ENCODE measurements at places on chromosomes 13 and 19.
A peak's percentile ranks its signal among the peaks of the same experiment; 100 is the strongest.

DNA sequence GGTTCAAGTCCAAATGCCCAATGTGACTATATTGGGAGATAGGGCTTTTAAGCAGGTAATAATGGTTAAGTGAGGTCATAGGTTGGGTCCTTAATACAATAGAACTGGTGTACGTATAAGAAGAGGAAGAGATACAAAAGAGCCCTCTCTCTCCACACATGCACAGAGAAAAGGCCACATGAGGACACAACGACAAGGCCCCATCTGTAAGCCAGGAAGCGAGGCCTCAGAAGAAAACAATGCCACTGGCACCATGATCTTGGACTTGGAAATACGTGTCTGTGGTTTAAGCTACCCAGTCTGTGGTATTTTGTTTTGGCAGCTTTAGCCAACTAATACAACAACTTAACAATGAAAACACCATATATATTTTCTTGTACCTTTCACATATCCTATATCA, 23.4 kb upstream of the RFC3 start:
- DNase-seq: no peak

GRCh38 chr13:20351281-20352022, 119.3 kb upstream of the GJB6 start:
- DNase-seq: no peak

DNA sequence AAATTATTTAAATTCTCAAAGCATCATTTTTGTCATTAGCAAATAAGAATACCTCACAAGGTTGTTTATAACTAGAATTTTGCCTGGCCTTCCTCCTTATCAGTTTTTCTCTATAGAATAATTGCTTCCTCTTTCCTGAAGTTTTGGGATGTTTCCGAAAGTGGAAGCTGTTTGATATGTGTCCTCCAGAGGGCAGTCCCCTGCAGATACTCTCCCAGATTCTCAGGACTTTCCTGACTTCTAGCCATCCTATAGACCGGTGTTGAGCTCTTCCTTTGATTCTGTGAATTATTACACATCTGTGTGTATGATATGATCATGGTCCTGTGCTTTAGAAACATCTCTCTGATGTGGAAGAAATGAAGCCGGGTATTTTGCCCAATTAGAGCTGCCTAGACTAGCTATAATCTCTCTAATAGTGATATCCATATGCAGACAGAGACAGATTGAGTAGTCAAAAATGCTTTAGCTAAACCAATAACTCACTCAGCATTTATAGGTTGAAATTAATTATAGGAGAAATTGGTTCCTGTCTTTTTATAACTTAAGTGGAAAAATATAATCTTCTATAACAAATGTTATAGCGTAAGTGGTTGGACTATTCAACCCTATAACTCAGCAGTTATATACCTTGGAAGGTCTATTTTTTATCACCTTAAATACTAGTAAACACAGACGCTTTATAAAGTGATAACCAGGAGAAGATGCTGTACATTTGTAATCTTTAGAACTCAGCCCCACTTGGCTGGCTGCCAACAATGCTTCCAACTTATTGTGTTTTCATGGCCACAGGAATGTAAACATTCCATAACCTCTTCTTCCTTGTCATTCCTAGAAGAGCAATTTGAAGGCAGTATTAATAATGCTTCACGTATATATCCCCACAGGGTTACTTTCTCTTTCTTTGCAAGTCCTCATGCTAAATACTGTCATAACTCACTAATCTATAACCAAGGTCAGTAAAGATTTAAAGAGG, 201.0 kb upstream of the RXFP2 start:
- DNase-seq: no peak

DNA sequence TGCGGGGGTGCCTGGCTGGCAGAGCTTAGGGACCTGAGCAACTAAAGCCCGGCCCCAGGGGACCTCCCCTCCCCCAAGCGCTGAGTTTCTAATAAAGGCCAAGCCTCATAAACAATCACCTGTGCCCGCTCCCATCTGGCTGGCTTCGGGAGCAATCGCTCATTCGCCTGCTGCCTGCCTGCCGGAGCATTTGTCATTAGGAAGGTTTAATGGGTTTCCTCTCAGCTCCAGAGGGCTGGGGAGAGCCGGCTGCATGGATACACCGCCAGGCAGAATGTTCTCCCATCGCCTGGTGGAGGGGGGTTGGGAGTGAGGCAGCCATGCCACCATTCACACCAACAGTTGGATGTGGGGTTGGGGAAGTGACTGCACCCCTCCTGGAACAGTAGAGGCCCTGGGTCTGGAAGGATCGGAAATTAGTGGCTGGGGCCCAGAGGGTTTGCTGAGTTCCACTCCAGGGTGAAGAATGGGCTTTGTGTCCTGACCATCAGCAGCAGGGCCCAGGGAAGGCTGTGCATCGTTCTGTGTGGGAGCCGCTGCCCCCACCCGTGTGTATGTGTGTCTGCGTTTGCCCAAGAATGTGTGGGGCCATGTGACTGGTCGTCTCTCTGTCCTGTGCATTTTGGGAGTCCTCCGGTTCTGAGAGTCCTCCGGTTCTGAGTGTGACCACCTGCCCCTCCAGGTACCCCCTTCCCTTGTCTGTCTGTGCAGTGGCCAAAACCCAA, 15.3 kb downstream of the PIN1 start:
- DNase-seq: no peak

DNA sequence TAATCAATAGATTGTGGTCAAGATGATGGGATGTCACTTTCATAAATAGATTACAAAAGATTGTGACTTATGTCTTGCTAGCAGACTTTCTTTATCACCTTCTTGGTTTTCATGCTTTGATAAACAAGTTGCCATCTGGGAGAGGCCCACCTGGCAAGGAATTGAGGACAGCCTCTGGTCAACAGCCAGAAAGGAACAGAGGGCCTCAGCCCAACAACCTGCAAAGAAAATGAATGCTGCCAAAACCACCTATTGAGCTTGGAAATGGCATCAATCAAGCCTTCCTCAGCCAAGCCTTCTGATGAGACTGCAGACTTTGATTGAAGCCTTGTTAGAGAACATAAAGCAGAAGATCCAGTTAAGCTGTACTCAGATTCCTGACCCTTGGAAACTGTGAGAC, 288.6 kb downstream of the SPRY2 start:
- no peak for DNase-seq

DNA sequence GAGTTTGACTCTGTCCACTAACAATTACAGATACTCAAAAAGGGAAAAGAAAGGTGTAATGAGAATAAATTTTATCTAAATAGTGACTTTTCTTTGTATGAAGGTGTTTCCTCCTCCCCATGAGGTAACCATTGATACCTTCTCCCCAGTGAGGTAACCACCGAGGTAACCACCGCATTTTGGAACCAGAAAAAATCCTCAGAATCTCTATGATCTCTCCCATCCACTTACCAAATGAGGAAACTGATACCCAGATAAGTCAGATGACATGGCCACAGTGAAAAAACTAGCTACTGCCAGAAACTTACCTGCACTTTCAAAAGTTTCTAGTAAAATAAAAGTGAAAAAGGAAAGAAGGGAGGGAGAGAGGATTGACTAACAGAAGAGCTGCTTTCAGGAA, 124.0 kb upstream of the FNDC3A start:
- no peak for DNase-seq

DNA sequence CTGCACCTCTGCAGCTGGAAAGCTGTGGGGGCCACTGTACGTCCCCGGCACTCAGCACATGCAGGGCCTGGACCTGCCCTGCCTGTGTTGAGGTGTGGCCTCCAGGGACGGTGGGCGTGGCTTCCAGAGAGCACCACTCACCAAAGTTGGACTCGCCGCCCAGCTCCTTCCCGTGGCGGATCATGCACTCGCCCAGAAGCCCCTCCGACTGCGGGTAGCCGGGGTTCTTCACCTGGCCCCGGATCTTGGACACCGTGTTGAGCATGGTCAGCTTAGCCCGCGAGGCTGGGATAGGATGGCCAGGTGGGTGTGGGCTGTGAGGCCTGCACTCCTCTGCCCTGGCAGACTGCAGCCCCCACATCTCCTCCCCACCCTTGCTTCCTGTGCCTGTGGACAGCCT, 22.0 kb downstream of the MPND start:
- no peak for DNase-seq

DNA sequence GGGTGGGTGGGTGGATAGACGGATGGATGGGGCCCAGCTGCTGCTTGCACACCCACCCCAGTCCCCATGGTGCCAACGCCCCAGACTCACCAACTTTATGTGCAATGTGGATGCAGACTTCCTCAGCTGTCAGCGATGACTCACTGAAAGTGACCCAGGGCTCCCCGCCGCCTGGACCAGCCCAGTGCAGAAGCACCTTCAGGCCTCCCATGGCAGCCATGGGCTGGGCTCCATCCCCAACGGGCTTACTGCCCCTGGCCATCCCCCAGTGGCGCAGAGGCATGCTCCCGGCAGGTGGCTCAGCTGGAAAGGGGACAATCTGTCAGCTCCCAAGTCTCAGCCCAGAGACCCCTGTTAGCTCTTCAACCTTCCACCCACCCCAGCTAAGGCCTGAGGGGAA, 2.2 kb downstream of the TYK2 start:
- no peak for DNase-seq

- no peak for DNase-seq
Observed at GRCh38 chr13:98537740-98538139, 39.2 kb downstream of the STK24 start.

DNA sequence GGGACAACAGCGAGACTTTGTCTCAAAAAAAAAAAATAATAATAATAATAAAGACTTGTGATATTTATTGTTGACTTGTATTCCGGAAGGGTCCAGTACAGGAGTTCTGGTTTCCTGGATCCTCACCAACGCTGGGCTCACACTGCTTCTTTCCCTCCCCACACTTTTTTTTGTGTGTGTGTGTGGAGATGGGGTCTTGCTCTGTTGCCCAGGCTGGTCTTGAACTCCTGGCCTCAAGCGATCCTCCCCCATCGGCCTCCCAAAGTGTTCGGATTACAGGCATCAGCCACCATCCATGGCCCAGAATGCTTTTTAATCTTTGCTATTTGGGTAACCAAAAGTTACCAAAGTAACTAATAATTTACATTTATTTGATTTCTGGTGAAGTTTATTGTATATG, 39.1 kb downstream of the SIPA1L3 start:
- DNase-seq: no peak

- DNase-seq: peak; percentile 86
Observed at GRCh38 chr13:113002206-113002912, 33.3 kb downstream of the MCF2L start.

GRCh38 chr19:50906217-50906616, 5.0 kb downstream of the KLK4 start:
- no peak for DNase-seq

DNA sequence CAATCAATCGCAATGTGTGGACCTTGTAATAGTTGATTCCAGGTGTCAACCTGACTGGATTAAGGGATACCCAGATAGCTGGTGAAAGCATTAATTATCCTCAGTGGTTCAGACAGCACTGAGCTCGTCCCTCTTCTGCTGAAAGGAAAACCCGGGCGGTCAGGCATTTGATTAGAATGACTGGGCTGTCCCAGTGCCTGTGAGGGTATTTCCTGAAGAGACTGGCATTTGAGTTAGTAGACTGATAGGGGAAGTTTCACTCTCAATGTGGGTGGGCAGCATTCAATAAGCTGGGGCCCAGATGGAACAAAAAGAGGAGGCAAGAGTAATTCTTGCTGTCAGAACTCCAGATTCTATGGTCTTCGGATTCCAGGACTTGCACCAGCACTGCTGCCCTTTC, 31.9 kb downstream of the KPNA3 start:
- no peak for DNase-seq

DNA sequence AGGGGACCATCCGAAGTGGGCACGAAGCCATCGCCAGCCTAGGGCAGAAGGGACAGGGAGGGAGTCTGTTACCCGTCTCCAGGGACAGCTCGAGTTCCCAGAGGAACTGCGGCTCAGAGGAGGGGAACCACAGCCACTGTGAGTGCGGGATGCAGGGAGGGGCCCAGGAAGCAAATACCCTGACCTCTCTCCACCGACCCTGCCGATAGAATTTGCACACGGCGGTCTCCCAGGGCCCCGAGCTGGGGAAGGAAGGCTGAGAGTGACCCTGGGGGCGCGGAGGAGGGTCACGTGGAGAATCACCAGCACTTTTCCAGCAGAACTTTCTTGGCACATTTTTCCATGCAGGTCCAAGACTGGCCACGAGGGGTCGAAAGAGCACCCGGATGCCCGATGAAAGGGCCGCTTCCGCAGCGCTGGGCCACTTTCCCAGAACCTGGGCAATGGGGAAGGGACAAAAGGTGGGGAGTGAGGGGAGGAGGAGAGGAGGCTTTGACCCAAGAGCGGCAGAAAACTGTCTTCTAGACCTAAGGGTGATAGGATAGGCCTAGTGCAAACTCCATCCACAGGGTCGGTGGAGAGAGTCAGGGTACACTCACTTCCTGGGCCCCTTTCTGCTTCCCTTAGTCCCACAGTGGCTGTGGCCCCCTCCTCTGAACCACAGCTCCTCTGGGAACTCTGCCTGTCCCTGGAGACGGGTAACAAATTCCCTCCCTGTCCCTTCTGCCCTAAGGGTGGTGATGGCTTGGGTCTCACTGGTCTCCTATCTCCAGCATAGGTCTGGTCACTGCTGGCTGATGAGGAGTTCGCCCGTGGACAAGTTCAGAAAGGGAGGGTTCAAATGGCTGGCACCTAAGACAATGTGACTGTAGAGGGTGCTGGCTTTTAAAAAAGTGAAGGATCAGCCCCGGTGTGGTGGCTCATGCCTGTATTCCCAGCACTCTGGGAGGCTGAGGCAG, 5.3 kb upstream of the GPR4 start:
- DNase-seq: peak; percentile 31

DNA sequence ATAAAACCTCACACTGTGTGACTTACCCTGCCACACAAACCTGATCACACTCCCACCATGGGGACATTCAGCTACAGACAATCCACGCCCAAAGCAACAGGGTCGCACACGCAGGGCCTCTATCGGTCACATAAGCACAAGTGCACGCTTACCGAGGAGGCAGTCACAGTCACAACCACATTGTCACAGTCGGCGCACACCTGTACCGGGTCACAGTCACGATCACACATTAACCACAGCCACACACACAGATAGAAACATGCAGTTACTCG, 579 bp downstream of the ZNF566 start:
- DNase-seq: peak; percentile 49

Data from NCI-H2081 (cell line).